HuH-7 (cell line): ENCODE measurements at places on chromosomes 4 and X.
A peak's percentile ranks its signal among the peaks of the same experiment; 100 is the strongest.

DNA sequence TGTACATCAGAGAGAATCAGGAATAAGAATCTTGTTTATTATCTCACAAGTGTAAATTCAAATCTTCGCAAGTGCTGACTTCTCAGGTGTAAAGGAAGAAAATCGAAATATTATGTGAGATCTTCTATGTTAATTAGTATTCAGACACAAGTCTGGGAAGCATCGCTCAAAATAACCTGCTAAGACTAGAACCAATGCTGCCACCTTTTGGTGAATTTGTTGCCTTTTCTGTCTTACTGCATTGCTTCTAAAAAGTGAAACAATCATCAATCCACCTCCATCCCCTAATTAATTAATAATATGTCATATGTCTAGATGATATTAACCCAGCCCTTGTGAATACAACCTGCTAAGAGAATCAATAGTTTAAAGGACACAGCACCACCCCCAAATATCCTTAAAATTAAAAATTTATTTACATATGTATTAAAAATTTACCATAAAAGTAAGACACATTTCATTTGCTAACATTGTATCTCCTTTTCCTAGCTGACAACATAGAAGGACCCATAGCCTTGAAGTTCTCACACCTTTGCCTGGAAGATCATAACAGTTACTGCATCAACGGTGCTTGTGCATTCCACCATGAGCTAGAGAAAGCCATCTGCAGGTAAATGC, 3.5 kb downstream of the EPGN start:
- peak; percentile 4 for DNase-seq

DNA sequence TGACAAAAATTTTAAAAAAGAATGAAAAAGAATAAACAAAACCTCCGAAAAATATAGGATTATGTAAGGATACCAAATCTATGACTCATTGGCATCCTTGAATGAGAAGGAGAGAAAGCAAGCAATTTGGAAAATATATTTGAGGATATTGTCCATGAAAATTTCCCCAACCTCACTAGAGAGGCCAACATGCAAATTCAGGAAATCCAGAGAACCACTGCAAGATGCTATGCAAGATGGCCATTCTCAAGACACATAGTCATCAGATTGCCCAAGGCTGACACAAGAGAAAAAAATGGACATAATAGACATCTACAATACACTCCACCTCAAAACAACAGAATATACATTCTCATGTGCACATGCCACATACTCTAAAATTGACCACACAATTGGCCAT, 135.9 kb upstream of the SPANXB1 start:
- DNase-seq = no peak

- DNase-seq = no peak
Measured at GRCh38 chr4:78291277-78291676, 234.2 kb downstream of the FRAS1 start.

- DNase-seq = no peak
Measured at GRCh38 chrX:150036641-150037040, 98.3 kb upstream of the EOLA2 start.

DNA sequence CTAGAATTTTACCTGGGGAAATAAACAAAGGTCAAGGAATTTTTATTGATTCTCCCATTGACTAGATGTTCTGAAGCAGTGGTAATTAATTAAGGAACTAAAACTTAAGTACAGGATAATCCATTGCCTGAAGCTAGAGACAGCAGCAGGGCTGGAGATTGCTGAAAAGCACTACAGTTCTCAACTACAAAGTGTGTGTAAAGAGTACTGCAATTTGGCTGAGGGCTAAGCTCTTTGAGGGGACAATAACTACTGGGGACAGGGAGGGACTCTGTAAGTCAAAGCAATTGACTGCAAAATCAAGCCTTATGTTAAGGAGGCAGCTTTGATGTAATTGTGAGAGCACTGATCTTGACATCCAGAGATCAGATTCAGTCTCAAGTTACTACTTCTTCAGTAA, 260.4 kb downstream of the GALNTL6 start:
- no peak for DNase-seq

- DNase-seq = no peak
Measured at GRCh38 chr4:58111818-58112217, 1001.6 kb upstream of the IGFBP7 start.

DNA sequence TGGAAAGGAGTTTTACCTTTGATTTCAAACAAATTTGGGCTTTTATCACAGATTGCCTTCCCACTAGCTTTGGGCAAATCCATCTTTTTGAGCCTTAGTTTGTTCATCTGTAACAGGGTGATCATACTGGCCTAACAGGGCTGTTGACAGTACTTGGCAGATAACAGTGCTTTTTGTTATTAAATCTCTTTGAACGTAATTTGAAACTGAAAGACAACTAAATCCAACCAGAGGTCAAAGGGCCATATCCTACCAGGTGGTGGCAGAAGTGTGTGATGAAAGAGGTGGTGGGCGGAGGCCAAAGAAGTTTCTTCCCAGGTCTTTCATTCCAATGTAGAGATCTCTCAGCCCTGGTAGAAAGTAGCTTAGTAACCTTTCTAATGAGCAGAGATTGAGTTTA, 35.2 kb upstream of the TADA2B start:
- DNase-seq = peak; percentile 52

DNA sequence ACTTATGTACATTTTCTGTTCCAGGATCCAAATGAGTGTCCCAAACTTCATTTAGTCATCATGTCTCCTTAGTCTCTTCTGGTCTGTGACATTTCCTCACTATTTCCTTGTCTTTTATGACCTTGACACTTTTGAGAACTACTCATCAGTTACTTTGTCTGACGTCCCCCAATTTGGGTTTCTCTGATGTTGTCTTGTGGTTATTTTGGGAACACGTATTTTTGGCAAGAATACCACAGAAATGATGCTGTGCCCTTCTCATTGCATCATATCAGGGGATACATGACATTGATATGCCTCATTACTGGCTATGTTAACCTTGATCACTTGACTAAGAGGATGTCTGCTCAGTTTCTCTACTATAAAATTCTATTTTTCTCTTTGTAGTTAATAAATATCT, 308.8 kb downstream of the ZNF674 start:
- no peak for DNase-seq

DNA sequence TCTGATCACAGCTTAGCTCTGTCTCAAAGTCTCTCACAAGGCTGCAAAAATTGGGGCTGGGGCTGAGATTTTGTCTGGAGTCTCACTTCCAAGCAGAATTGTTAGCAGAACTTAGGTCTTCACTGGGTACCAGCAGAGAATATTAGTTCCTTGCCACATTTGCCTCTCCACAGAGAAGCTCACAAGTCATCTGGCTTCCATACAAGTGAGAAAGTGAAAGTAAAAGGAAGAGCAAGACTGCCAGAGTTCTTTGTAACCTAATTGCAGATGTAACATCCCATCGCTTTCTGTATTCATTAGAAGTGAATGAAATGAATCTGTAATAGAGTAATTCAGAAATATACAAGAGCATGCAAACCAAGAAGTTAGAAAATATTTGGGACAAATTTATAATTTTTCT, 624.1 kb upstream of the GNPDA2 start:
- no peak for DNase-seq
